ENCODE measurements at places on chromosomes 6 and 20. TPM values are rescaled to one million over a fixed set of nuclear protein-coding genes. Genes with fewer than 3 reads are reported as not detected.

DNA sequence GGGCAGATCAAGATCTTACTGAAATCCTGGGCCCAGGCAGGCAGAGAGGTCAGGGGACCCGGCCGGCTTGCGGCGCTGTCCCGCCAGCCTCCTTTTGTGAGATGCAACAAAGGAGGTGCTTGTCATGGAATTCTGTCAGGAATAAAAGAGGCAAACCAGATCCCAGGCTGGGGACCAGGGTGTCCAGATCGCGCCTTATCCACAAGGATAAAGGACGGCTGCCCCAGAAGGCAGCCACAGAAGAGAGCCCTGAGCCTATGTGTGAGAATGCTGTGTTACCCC, 42.6 kb upstream of the CDH22 start:
- DNase-seq = no peak

- no peak for DNase-seq
Measured at GRCh38 chr6:7062451-7063162, 45.2 kb upstream of the RREB1 start.

DNA sequence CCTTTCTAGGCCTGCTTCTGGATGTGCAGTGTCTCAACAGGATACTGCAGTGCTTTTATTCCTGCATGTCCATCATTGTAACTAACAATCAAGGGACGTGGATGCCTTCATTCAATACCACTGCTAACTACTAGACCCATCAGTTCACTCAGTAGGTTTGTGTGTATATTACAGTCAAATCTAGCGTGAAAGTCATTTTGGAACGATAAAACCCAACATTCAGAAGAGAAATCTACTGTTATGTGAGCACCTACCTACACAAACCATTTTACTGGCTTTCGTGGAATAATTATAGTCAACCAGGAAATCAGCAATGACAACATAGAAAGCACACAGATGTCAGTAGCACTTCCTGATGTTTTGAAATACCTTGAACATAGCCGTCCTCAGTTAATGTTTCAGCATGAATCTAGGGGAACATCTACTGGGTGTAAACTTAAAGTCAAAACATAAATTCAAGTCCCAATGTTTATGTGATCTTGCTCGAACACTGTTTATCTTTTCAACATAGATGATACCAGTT, 270.6 kb downstream of the FARS2 start:
- DNase-seq = no peak

GRCh38 chr6:123316733-123317323, 319.9 kb downstream of the TRDN start:
- DNase-seq = peak; percentile 26

Gene CCR6
- not detected for total RNA-seq
